ENCODE measurements at places on chromosomes 4 and X. TPM values are rescaled to one million over a fixed set of nuclear protein-coding genes. Genes with fewer than 3 reads are reported as not detected.

The HSFX4 gene
- not detected for total RNA-seq

The APLN gene
- 170 TPM for total RNA-seq

The HTR2C gene
- not detected for total RNA-seq

The OCIAD2 gene
- total RNA-seq, result 64.9 TPM

The HSFX1 gene
- total RNA-seq, result 0.53 TPM

The GPR119 gene
- not detected for total RNA-seq

The CPZ gene
- total RNA-seq, result not detected

The CD40LG gene
- not detected for total RNA-seq

The ESX1 gene
- not detected for total RNA-seq

The SPANXN3 gene
- total RNA-seq, result not detected

The NAT8L gene
- 0.07 TPM for total RNA-seq

The RBMXL3 gene
- not detected for total RNA-seq

The USP17L27 gene
- total RNA-seq, result not detected

The RASL11B gene
- not detected for total RNA-seq

The ARHGAP36 gene
- under 0.01 TPM for total RNA-seq

The TMEM150C gene
- 3.1 TPM for total RNA-seq

The UCP1 gene
- total RNA-seq, result not detected

The GLOD5 gene
- not detected for total RNA-seq

The TDO2 gene
- total RNA-seq, result not detected

The IL21 gene
- not detected for total RNA-seq

The CT47B1 gene
- total RNA-seq, result not detected

The MAGEC2 gene
- not detected for total RNA-seq

The GATA1 gene
- not detected for total RNA-seq

The RTL9 gene
- not detected for total RNA-seq

The HSFX2 gene
- 0.13 TPM for total RNA-seq

The GUCY1B1 gene
- 0.66 TPM for total RNA-seq

The ASB12 gene
- 0.14 TPM for total RNA-seq

The CXorf51B gene
- not detected for total RNA-seq

The KIAA1210 gene
- not detected for total RNA-seq

The BRS3 gene
- not detected for total RNA-seq

The MORF4L2 gene
- 964 TPM for total RNA-seq

The FAM156B gene
- 8.2 TPM for total RNA-seq

The CC2D2A gene
- 23.1 TPM for total RNA-seq

The APELA gene
- total RNA-seq, result not detected

The WAS gene
- total RNA-seq, result 0.07 TPM

The FABP2 gene
- total RNA-seq, result not detected

The TMEM47 gene
- 67.2 TPM for total RNA-seq

The TMA16 gene
- total RNA-seq, result 57.5 TPM
